ENCODE measurements at places on chromosomes 6 and 20.

- DNase-seq, result no peak
Observed at GRCh38 chr6:168385858-168386735, 54.9 kb upstream of the SMOC2 start.

DNA sequence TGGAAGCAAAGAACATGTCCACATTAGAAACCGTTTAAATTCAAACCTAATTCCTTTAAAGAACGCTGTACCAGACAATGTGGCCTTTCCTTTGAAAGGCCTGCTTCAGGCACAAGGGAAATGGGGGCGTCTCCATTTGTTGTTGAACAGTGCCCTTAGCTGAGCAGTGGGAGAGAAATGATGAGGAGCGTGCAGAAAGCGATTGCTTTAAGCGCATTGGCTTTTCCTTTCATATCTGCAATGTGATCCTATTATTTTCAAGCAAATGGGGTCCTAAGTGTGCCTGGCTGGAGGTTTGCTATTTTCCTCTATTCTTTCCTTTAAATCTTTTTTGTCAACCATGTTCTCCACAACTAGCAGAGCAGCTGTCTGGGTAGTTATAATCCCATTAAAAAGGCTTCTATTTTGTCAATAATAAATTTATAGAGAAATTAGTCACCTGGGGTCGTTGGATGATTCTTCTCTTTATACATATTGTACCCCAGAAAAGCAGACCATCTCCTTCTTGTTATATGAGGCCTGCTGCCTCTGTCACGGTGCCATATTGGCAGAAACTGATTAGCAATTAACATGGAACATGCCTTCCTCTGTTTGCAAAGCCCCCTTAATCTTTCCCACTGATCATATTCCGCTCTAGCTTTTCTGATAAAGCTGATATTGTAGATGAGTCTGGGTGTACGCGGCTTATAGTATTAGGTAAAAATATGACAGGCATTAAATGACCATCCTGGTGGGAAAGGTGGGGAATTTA lies 151.1 kb upstream of the JAG1 start:
- DNase-seq, result no peak

DNA sequence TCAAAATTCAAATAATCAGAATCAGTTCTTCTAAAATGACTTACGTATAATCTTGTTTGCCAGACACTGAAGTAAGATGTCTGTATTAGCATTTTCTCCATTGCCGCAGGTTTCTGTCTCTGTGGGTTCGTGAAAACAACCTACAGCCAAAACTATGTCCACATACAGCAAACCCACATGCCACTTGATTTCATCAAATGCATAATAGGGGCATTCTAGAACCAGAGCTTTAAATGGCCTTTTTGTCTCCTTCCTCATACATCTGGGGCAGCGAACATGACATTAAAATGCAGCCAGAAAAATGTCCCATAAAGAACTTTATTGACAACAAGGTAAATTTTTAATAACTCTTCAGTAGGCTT lies 90.2 kb upstream of the QKI start:
- no peak for DNase-seq

DNA sequence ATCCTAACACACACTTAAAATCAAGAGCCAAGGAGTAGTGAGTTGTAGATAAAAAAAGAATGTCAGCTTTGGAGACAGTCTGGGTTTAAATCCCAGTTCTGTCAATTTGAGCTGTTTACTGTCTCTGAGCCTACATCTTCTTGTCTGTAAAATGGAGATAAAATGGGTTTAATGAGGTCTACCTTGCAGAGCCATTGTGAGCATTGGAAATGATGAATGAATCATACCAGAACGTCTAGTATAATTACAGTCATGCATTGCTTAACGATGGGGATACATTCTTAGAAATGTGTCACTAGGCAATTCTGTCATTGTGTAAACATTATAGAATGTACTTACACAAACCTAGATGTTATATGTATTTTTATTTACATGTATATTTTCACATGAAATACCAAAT lies 17.6 kb upstream of the SGK2 start:
- DNase-seq, result no peak

DNA sequence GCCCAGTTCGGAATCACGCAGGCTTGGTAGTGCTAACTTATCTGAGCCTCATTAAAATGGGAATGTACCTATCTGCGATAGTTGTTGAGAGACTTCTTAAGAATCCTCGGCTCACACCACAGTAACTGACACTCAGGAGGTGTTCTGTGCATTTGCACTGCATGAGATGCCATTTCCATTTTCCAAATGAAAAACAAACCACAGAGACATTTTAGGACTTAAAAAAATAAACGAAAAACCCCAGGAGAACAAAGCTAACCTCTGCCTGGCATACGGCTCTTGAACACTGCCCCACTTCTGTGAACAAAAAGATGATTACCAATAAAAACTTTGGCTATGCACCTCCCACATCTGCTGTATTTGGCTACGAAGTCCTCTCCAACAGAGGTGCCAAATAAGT lies 37.6 kb downstream of the BEND3 start:
- no peak for DNase-seq

- no peak for DNase-seq
Observed at GRCh38 chr6:98384334-98384733, 450.0 kb upstream of the POU3F2 start.

DNA sequence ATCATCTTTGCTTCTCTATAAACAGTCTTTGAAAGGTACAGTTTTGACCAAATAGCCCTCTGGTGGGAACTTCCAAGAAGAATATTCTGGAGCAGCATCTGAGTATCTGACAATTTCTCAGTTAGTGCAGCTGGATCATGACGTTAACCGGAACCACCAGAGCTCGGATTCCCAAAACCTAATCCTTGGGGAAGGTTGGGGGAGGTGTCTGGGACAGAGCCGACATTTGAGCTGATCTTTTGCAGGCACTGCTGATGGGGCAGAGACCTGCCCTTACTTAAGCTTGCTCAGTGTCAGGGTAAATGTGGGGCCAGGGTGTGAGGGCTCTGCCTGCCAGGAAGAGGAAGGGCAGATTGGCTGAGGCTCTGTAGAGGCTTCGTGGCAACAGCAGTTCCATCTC lies 416.6 kb downstream of the DHX35 start:
- no peak for DNase-seq

DNA sequence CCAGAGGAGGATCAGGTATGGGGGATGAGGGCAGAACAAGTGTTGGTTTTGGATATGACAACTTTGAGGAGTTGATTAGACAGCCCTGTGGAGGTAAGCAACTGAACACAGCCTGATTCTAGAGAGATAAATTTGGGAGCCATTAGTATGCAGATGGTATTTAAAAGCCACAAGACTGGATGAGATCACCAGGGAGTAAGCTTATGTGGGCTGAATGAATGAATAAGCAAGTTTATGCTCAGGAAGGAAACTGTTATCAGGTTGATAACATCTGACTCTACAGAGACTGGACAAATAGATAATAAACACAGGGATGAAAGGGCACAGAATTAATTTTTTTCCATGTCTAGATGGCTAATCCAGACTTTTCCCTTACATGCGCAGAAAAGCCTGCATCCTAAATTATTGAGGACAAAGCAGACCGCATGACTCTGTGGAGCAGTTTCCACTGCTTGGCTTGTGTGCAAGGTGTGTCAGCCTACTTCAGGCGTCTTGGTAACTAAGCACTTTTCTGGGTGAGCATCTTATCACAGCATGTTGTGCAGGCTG lies 150.6 kb downstream of the GJA10 start:
- no peak for DNase-seq

DNA sequence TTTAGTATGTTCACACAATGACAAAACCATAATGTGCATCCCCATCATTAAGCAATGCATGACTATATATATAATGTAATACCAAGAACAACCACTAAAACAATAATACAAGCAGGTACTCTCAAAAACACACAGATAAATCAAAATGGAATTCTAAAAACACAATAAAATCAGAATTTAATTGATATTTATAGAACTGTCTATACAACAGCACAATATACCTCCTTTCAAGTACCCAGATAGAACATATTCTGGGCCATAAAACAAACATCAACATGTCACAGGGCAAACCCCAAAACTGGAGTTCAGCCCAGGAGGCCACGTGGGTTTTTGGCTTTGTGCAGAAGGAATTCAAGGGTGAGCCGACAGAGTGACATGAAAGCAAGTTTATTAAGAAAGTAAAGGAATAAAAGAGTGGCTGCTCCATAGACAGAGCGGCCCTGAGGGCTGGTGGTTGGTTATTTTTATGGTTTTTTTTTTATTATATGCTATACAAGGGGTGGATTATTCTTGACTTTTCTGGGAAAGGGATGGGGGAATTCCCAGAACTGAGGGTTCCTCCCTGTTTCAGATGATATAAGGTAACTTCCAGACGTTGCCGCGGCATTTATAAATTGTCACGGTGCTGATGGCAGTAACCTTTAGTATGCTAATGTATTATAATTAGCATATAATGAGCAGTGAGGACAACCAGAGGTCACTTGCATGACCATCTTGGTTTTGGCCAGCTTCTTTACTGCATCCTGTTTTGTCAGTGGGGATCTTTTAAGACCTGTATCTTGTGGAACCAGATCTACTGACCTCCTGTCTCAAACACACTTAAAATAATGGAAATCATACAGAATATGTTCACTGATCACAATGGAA lies 5.6 kb downstream of the RAB23 start:
- DNase-seq, result no peak
